T-helper 22 cell (primary cell): ENCODE measurements at places on chromosomes 2 and 18.

GRCh38 chr2:26732446-26732845 lies 31.6 kb upstream of the SLC35F6 start:
- DNase-seq = no peak

DNA sequence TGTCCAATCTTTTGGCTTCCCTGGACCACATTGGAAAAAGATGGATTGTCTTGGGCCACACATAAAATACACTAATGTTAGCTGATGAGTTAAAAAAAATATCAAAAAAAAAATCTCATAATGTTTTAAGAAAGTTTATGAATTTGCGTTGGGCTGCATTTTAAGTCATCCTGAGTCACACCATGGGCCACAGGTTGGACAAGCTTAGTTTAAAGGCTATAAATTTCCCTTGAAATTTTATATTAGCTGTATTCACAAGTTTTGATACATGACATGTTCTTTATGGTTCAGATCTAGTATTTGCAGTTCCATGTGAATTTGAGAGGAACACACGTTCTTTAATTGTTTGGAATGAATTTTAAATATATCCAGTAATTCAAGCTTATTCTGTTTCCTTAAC lies 21.9 kb downstream of the CARF start:
- DNase-seq = no peak

- DNase-seq = no peak
These were observed 48.6 kb downstream of the NRP2 start for GRCh38 chr2:205730701-205731582.

DNA sequence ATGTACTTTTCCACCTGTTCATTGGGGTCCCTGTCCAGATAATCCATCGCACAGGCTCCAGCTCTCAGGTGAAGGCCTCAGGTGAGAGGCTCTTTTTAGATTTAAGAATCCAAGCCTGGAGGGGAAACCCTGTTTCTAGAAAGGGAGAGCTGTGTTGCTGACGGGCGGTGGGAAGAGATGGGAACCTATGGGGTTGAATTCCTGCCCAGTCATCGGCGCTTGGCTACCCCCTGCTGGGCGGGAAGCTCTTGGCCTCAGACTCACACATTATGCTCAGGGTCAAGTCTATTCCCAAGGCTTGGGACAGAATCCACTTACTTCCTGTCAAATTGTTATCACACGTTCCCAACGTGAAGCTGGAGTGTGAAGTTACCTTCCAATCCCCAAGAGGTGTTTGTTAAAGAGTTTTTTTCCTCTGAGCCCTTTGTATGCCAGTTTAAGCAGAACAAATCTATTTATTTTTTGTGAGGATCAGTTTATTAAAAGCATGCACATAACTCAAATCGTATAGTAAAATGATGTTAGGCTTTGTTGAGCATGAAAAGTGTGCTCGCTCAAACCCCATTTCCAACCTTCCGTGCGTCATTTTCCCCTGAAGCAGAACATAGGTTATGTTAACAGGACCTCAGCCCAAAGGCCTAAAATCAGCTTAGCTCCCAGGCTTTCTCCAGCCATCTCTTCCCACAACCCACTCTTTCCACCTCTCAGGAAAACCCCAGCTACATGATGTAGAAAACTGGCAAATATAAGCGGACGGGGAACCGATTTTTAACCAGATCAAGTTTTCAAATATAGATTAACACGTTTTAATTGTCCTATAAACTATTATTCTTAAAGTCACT lies 181.7 kb upstream of the ETAA1 start:
- no peak for DNase-seq

GRCh38 chr2:120482334-120482733 lies 136.4 kb downstream of the INHBB start:
- DNase-seq = no peak

DNA sequence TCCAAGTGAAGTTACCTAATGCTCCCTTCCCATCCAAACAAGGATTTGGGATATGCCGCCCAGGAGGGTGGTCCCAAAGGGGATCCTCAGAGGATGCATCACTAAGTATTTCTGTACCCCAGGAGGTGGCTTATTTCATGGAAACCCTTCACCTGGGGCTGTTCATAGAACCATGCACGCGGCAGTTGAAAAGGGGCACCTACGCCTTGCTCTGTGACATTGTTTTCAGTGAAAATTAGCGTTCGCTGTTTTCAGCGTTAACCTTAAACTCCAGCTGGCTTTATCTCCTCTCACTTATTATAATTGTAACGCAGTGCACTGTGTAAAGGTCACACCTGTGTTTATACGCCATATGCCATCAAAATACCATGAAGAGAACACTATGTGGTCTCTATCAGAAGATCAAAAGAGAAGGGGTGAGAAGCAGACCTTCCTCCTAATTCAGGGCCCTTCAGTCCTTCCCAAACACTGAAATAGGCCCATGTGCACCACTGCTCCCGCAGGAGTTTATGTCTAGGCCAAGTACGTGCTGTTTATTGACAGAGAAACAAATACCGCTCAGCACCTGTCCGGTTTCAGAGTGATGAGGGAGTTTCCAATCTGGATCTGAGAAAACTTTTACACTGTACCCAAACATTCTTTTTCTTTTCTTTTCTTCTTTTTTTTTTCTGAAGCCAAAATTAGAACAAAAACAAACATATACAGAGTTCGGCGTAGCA lies 162.1 kb downstream of the BCL2 start:
- DNase-seq = no peak

DNA sequence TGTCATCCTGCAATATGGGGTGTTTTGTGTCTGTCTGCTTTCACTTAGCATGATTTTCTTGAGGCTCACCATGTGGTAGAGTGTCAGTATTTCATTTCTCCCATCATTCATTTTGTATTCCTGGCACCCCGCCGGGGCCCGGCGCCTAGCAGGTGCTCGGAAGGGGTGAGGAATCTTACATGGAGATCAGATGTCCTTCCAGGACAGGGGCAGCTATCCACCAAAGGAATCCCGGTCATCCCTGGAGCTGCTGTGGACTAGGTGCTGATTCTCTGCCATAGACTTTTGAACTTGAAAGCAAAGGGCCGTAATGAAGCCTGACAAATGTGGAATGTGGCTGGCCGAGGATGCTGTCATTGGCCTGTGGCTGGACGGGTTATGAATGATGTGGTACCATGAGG lies 2.4 kb downstream of the PRELID3A start:
- no peak for DNase-seq

- no peak for DNase-seq
These were observed 109.3 kb downstream of the CHST9 start for GRCh38 chr18:27075828-27076227.

DNA sequence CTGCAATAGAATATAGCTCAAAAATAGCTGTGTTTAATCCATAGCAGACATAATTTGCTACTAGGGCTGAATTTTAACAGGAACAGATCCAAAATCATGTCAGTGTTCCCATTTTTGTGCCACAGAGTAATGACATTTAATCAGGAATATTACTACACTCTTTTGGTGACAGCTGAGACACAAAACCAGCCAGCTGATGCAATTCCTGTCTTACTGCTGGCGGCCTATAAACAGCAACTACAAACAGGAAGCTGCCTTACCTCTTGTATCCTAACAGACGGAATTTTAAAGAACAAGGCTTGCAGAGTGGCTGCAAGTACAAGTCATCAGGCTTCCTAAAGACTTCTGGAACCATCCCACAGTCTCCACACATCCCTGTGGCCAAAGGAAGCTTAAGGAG lies 218.1 kb downstream of the ZNF521 start:
- no peak for DNase-seq

DNA sequence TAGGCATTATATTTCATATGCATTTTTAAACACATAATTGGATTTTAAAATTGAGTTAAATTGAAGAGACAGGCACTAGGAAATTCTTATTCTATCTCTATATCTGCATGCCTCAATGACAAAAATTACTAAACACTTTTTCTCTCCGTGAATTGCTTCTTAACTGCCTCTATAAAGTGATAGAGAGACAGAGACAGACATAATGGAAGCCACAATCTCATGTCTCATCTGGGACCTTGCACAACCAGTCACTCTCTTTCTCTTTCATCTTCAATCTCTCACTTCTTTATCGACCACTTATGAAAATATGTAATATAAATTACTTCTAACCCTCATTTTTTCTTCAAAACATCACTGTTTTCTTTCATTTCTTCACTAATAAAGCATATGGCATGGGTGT lies 238.9 kb upstream of the ZNF804A start:
- no peak for DNase-seq

GRCh38 chr2:100743741-100744140 lies 76.2 kb upstream of the NPAS2 start:
- DNase-seq = no peak

DNA sequence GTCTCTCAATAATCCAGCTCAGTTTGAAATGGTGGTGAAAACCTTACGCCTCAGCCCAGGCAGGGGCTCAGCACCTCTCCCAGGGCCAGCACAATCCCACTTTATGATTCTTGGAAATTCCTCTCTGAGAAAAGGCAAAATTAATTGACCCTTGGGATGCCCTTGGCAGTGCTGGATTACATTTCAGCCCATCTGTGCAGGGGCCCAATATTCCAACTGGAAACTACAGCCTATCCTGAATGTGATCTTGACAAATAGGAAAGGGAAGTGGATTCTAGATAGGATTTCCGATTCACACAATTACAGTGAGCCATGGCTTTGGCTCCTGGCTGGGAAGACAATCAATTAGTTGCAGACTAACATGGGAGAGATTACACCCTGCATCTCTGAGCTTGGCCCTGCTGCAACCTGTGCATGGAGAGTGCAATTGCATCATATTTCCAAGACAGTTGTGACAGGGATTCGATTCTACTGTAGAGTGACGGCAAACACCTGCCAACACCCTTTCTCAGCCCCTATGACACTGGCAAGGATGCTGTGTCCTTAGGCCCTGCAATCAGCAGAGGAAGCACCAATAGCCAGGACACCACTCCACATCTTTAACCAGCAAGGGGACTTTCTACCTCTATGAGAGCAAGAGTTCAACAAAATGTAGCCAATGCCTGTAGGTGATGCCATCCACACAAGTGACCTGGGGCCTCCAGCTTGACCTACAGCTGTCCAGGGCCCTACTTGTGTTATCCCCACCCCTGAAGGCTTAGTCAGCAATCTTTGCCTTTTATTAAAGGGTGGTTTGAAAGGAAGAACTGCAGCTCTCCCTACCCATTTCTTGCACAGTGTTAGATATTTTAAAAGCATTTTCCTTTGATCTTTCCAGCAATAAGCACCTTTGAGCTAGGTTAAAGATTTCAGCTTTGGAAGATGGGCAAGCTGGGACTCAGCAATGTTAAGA lies 187.2 kb upstream of the HS6ST1 start:
- DNase-seq = no peak

GRCh38 chr2:96698221-96698861 lies 41.5 kb downstream of the LMAN2L start:
- no peak for DNase-seq

GRCh38 chr2:59223742-59224141 lies 982.6 kb upstream of the FANCL start:
- no peak for DNase-seq

GRCh38 chr18:36303211-36303844 lies 5.8 kb downstream of the FHOD3 start:
- DNase-seq = no peak

DNA sequence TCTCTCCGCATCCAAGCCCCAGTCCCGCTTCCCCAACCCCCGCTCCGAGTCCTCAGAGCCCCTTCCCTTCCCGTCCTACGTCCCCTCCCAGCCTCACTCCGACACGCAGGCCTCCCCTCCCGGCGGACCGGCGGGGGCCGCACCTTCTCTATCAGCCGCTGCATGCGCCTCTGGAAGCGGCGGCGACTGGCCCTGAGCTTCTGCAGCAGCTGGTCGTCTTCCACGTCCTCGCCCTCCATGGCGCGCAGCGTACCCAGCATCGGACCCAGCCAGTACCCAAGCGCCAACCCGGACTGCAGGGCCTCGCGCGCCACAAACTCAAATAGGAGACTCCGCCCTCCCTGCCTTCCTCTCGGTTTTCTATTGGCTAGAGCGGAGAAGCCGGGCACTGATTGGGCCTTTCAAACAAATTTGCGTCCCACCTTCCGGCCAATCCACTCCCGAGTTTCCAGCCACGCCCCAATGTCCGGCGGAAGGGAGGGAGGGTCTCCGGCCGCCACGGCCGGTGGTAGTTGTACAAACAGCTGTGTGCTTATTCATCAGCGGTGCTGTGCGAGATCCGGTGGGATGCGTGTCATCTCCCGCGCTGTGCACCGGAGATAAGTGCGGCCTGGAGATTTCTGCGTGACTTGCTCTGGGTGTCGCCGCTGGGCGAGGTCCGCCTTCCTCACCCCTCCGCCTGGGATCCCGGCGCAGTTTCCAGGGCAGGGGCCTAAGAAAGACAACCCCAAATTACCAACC lies at the start of gene HJURP:
Gene HJURP (minus strand): TSS at position 295 of the 741 bp plus-strand sequence. CDS start 35 bp downstream, at position 260.
- peak; percentile 79 for DNase-seq

DNA sequence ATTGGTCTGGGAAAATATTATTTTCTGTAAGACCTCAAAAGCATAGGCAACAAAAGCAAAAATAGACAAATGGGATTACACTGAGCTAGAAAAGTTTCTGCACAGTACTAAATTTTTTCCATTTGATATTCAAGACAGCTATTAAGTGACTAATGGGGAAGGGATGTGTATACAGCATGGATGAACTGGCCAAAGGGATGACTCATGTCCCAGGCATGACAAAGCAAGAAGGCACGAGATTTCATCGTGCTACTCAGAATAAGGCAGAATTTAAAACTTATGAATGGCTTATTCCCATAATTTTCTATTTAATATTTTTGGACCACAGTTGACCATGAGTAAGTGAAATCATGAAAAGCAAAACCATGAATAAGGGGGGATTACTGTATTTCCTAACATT lies 1250.1 kb upstream of the GYPC start:
- no peak for DNase-seq

GRCh38 chr2:121755237-121756111 lies at the start of gene TSN:
Gene TSN, plus strand, starts transcription at chr2:121755651. Its CDS starts 129 bp downstream, at chr2:121755780.
- peak; percentile 96 for DNase-seq

GRCh38 chr2:170396799-170397459 lies 219.0 kb downstream of the MYO3B start:
- no peak for DNase-seq

DNA sequence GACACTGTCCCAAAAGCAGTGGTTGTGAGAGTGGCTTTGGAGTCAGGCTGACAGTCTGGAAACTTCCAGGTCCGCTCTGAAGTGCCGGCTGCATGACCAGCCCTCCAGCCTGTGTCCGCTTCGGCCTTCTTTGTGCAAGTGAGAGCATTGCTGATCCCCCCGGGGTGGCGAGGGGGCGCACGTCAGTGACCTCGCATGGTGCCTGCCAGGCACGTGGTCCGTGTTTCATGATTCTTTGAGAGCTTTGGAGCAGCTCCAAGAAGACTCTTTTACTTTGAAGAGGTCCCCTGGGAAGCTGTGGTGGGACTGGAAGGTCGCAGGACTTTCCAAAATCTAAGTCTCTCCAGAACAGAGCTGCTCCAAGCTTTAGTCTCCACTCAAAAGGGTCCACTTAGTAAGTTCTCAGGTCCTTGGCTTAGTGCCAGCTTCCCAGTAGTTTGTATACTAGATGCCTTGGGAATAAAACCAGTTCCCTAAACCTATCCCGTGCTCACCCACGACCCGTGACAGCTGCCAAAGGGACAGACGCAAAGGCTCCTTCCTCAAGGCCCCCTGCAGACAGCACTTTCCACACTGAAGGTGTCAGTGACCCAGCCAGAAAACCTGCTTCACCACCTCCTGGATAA lies 68.8 kb downstream of the ADI1 start:
- DNase-seq = no peak
